ENCODE measurements at places on chromosomes 13 and 19.

DNA sequence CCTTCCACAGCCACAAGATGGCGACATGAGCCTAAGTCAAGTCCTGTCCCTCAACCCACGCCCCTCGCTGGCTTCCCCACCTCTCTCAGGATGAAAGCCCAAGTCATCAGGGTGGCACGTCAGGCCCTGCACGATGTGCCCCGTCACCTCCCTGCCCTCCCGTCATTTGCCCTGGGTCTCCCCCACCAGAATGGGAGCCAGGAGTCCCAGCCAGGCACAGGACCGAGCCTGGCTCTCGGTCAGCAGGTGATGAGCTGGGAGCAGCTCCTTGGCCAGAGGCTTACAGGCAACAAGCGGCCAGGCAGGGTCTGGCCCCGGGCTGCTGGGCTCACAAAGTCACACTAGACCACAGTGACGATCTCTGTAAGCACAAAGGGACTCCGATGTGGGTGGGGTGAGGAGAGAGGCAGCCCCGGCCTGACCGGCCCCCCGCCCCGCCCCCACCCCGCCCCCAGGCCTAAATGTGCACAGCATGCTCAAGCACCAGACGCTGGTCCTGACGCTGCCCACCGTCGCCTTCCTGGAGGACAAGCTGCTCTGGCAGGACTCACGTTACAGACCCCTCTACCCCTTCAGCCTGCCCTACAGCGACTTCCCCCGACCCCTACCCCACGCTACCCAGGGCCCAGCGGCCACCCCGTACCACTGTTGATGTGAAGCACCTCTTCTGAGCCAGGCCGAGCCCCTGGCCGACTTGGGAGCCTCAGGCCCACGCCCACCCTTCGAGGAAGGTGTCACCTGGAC is 7.3 kb downstream of the MRPL4 start:
- peak; percentile 84 for DNase-seq

DNA sequence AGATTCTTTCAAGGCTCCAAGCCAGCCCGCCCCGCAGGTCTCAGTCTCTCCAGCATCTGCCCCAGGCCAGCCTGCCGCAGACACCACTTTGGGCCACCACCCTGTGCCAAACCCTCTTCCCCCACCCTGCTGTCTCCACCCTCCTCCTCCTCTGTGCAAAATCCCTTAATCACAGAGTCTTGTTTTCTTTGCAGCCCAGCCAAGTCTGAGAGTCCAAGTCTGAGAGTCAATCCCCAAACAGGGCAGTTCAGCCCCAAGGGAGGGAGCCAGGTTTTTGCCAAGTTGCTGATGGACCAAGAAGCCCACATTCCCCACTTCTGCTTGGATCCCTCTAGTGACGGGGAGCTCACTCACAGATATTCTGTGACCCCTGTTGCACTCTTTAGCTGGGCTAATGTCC is 3.1 kb downstream of the ADAMTS10 start:
- DNase-seq = no peak

GRCh38 chr13:38496917-38497316 is 147.3 kb downstream of the UFM1 start:
- no peak for DNase-seq

DNA sequence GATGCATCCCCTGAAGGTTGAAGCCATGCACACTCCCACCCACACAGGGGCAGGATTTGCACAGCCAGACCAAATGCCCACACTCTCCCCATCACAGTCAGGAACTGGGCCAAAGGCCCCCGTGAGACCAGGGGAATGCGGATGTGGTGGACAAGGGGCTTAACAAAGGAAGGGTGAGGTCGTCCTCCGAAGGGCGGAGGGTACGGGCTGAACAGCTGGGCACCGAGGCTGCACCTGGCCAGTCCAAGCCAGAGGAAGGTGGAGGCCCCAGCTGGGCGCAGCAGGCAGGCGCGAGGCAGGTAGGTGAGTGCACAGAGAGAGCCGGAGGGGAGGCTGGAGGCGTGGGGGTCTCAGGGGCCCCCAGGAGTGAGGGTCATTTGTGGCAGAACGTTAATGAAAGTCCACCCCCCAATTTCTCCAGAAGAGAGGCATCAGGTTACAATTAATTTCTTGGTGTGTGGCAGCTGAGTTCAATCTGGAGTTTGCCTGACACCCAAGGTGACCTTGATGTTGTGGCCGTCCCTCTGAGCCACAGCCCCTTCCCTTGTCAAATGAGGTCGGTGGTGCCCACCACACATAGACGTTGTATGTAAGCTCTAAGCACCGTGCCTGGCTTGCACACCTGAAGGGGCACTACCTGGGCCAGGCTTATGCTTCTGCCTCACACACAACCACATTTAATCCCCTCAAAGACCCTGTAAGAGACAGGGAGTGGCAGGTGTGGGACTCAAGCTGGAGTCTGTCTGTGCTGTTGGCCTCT is 2.9 kb downstream of the KLK15 start:
- DNase-seq = no peak

Measured in T-helper 2 cell (primary cell).